ENCODE measurements at places on chromosomes 3 and 15. TPM values are rescaled to one million over a fixed set of nuclear protein-coding genes. Genes with fewer than 3 reads are reported as not detected.

NUTM1 gene
- not detected for total RNA-seq

SPTBN5 gene
- 5.3 TPM for total RNA-seq

FOXL2NB gene
- 5.2 TPM for total RNA-seq

CFAP92 gene
- 0.52 TPM for total RNA-seq

MUC13 gene
- total RNA-seq, result not detected

ITIH4 gene
- total RNA-seq, result 2.8 TPM

ITGA11 gene
- total RNA-seq, result 193 TPM

CSNK1G1 gene
- 37.0 TPM for total RNA-seq

ANKRD63 gene
- not detected for total RNA-seq
